Kidney (tissue), 22 donors: ENCODE measurements at places on chromosomes 2 and 18.

GRCh38 chr2:197383825-197384224 is 51.0 kb downstream of the SF3B1 start:
- no peak for DNase-seq

GRCh38 chr2:166090908-166091307 is 36.9 kb downstream of the SCN1A start:
- DNase-seq: no peak

- DNase-seq: no peak
Observed at GRCh38 chr2:42796427-42797248, 4.3 kb upstream of the HAAO start.

DNA sequence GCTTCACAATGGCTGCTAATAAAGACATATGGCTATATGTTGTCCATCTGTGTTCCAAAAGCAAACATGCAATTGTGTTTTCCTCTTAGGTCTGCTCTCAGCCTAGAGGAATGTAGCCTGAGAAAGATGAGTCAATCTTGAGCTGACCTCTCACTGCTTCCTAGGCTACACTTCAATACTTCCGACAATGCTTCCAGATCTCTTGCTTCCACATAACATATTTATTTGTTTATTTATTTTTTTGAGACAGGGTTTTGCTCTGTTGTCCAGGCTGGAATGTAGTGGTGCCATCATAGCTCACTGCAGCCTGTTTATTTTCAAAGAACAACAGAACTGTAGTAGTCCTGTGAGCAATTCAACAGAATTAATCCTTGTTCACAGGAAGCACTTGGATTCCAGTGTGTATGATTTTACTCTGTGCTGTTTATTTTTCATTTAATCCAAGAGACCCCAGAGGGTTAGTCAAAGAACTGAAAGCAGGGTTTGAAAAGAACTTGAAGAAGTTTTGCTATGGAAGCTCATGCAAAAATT is 437.9 kb downstream of the TXNL1 start:
- no peak for DNase-seq

DNA sequence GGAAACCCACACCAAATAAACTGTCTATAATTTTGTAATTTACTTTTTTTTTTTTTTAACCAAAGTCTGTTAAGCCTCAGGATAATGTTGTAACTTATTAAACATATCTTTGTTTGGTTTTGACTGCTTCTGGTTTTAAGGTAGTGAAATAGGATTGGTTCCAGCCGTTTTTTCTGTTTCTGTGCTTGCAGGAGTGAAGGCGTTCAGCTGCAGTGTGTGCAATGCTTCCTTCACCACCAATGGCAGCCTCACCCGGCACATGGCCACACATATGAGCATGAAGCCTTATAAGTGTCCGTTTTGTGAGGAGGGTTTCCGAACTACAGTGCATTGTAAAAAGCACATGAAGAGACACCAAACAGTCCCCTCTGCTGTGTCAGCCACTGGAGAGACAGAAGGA is 93.1 kb downstream of the ZNF236 start:
- no peak for DNase-seq

DNA sequence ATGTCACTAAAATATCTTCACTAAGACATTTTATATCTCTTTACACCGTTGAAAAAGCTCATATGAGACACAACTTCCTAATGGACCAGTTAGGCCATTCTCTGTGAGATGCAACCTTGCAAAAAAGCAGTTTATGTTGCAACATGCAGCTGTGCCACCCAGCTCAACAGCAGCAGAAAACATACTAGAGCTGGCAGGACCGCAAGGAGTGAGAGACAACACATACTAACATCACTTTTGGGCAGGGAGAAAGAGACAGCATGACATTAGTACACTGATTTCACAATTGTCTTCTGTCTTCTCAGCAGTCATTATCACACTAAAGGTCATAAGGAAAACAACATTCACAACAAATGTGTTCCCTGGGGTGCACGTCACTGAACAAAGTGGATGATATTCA is 122.9 kb downstream of the EPB41L3 start:
- no peak for DNase-seq

DNA sequence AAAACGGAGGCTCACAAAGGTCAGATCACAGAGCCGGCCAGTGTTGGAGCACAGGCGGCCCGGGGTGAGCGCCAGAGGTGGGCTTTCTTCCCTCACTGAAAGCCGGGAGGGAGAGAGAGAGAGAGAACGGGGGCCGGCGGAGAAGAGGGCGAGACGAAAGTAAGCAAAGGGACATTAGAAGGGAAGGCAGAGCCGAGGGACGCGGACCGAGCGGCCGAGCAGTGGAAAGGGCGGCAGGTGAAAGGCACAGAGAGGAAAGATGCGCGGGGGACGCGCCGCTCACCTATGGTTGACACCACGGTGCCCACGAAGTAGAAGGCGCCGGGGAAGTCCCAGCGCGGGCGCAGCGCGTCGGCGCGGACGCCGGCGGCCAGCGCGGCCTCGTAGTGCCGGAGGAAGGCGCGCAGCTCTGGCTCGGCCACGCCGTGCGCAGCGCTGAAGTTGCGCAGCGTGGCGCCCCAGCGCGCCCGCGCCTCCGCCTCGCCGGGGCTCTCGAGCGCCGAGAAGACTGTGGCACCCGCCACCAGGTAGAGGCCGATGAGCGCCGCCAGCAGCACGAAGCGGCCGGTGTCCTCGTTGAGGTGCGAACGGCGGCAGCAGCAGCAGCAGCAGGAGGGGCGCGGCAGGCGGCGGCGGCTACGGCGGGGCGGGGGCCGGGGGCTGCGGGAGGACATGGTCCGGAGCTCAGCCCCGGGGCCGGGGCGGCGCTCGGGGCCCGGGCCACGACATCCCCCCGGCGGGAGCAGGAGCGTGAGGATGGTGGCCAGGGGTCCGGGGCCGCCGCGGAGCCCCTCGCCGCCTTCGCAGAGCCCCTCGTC is 166.9 kb downstream of the MSH2 start:
- DNase-seq: peak; percentile 42

DNA sequence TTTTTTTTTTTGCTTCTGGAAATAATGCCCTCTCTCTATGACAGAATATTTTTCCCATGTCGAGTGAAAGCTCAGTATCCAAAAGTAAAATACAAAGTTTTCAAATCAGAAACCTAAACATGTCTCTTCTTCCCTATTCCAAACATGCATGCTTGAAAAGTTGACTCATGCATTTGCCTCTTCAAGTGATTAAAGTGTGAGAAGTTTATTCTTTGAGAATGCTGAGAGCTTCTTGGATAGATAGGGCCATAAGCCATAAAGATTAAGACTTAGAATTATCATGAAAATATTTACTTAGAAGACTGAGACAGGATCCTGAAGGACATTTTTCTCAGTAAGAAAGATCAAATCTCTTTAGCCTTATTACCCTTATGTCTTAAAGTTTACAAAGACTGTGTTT is 98.6 kb upstream of the EPB41L5 start:
- DNase-seq: no peak

DNA sequence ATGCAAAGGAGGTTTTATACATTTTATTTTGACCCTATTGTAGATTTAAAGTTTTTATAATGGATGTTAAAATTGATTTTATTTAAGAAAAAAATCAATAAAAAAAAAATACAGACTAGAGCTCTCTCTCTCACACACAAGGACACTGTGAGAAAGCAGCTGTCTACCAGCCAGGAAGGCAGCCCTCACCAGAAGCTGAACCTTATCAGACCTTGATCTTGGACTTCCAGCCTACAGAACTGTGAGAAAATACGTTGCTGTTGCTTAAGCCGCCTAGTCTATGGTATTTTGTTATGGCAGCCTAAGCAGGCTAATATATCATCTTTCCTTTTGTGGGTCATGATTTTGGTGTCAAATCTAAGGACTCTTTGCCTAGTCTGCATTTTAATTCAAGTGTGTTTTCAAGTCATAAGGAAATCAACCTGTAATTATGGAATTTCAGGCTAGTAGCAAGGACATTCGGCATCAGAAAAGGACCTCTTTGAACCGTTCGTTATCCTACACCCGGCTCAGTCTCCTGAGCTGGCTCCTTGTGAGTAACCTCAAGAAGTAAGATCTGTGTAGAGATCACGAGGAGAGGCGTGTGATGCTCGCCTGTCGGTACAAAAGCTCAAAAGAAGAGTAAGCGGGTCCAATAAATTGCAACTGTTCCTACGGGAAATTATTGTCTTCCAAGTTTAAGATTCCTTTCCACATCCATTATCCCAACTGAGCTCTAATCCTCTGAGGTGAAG is 98.2 kb downstream of the PDCL3 start:
- DNase-seq: no peak

DNA sequence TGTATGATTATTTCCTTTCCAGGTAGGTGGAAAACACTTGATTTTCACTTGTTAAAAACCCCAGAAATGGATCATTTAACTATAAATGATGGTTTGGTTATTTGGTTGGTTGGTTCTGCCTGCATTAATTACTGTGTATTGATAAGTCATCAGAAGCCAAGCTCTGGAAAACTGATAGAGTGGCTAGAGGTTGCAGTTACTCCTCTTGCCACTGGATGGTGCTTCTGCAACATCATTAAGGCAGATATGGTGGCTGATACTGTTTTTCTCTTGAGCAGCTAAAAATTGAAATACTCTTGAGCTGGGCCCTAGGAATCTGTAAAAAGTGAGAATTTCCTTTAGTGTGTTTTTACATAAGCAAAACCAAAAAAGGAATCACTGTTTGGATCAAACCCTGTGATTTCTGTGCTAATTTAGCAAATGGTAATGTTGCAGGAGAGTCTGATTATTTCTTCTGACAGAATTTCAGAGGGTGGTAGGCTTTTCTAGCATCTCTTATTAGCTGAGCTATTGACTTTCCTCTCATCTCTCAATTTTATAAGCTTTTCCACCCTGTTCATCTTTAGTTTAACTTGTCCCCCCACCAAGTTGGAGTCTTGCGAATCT is 54.3 kb downstream of the RAB10 start:
- no peak for DNase-seq

GRCh38 chr18:54323970-54324369 is 33.7 kb downstream of the STARD6 start:
- no peak for DNase-seq

DNA sequence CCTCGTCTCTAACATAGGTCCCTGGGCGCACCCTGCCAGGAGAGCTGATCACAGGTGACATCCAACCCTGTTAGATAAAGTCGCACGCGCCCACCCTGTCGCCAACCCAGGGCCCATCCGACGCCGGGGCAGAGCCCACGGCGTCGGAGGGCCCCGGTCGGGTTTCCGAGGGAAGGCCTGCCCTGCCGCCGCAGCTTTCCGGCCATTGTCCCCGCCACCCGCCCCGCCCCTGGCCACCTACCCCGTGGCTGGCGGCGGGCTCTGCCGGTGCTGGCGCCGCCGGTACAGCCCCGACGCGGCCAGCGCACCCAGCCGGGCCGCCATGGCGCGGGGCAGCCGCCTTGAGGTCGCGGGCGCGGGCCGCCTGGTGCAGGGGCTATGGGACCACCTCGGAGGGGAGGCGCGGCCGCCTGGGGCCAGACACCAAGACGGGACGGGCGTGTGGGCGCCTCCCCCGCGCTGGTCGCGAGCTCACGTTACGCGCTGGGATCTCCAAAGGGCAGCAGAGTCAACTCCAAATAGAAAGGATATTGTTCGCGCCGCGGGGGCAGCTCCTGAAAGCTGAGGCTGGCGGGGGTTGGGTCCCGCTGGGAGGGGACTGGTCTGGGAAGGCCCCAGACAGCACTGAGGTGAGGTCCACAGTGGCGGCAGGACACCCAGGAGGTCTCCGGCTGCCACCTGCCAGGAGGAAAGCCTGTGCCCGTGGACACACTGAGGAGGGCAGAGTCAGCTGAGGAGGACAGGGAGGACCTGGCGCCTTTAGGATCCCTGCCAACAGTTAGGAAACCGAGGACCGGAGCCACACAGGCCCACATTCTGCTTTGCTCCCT is 11.1 kb downstream of the LIMS2 start:
- peak; percentile 70 for DNase-seq

- peak; percentile 42 for DNase-seq
Observed at GRCh38 chr2:135030826-135031225, 16.4 kb downstream of the MAP3K19 start.

- no peak for DNase-seq
Observed at GRCh38 chr2:16387461-16387984, 278.1 kb downstream of the CYRIA start.

DNA sequence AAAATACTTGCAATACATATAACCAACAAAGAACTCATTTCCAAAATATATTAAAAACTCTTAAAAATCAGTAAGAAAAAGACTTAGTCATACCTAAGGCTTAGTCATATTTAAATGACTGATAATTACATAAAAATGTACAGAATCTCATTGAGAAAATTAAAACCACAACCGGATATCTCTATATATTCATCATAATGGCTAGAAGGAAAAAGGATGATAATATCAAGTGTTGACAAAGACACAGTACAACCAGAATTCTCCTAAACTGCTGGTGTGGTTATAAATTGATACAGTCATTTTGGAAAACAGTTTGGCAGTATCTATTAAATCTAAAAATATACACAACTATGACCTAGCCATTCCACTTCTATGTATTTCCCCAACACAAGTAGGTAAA is 27.1 kb upstream of the IHH start:
- DNase-seq: no peak

GRCh38 chr2:170817093-170818035 is 677 bp downstream of the GAD1 start:
- no peak for DNase-seq

- peak; percentile 25 for DNase-seq
Observed at GRCh38 chr2:236626391-236627150, 56.9 kb downstream of the ACKR3 start.

DNA sequence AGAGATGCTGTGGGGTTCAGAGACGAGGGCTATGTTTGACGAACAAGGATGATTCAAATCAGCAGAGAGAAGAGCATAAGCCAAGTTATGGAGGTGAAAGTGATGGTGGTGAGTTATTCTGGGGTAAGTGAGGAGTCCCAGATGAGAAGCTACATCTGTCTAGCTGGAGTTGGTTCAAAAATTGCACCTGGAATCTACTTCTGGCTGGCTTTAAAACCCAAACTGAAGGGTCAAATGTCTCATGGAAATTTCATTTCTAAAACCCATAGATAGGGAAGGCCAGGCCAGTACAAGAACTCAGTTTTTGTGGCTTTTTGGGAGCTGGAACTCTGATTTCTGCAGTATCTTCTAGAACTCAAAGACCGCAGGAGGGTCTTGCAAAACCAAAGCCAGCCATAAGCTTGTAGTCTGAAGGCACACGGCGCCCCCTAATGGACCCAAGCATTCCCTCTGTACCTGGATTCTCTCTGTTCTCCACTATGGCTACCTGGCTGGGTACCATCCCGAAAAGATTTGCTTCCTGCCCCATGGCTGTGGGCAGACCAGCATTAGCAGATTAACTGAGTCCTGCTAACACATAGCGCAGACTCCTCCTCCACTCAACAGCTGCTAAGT is 229.1 kb upstream of the SLC14A2 start:
- DNase-seq: no peak

- DNase-seq: no peak
Observed at GRCh38 chr2:101806123-101806522, 108.6 kb downstream of the MAP4K4 start.

DNA sequence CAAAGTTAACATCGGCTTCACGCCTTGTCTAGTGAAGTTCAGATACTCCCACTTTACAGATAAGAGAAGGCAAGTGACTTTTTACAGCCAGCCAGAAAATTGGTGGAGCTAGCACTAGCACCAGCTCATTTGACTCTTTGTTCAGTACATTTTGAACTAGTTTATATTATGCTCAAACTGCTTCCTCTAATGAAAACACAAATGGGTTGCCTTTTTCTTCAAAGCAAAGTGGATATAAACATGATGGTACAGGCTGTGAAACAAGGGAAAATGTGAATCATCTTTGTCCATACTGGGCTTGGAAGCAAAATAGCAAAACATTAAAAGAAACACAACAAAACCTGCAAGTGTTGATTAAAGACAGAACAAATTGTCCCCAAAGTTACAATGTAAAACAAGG is 99.6 kb upstream of the LHCGR start:
- DNase-seq: no peak
